ENCODE measurements at places on chromosomes 1 and 21.
A peak's percentile ranks its signal among the peaks of the same experiment; 100 is the strongest.

- peak; percentile 90 for DNase-seq
Observed at GRCh38 chr1:66446261-66447001, 87.5 kb upstream of the SGIP1 start.

- no peak for DNase-seq
Observed at GRCh38 chr1:95049935-95050334, 22.8 kb downstream of the ALG14 start.

DNA sequence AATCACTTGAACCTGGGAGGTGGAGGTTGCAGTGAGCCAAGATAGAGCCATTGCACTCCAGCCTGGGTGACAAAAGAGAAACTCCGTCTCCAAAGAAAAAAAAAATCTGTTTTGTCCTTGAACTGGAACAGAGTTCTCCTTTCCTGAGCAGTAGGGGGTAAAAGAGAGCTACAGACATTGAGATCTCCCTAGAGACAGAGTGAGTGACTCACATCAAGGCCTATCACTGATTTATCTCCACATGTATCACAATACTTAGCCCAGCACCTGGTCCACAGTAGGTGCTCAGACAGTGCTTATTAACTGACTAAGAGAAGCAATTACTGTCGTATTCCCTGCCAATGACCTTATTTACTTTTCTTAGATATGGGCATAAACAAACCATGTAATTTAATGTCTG, 354.1 kb upstream of the C1orf87 start:
- no peak for DNase-seq

- DNase-seq: peak; percentile 82
Observed at GRCh38 chr1:230768903-230769570, 21.8 kb downstream of the CAPN9 start.

- no peak for DNase-seq
Observed at GRCh38 chr1:86468501-86468977, at the start of gene CLCA1. TSS of gene CLCA1 (plus strand) at chr1:86468927. CDS start at chr1:86468972, 45 bp downstream.

- no peak for DNase-seq
Observed at GRCh38 chr21:26964170-26964778, 2.6 kb downstream of the ADAMTS5 start.
